ENCODE measurements at places on chromosomes 5 and 9.
A peak's percentile ranks its signal among the peaks of the same experiment; 100 is the strongest.

DNA sequence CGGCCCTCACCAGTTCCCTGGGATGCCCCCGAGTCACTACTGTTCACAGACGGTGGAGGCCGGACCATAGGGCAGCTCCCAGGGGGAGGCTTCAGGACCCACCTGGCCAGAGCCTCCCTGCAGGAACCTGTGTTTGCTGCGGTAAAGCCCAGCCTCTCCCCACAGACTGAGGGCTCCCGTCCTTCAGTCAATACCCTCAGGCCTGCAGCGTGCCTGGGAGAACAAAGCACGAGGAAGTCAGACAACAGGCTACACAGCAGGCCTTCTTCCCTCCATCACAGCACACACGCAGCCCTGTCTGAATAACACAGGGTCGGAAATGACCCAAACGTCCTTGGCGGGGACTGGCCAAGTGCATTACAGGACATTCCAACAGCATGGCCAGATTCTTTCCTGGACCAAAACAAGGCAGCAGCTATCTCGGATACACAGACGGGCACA lies 34.4 kb downstream of the COL23A1 start:
- no peak for DNase-seq

DNA sequence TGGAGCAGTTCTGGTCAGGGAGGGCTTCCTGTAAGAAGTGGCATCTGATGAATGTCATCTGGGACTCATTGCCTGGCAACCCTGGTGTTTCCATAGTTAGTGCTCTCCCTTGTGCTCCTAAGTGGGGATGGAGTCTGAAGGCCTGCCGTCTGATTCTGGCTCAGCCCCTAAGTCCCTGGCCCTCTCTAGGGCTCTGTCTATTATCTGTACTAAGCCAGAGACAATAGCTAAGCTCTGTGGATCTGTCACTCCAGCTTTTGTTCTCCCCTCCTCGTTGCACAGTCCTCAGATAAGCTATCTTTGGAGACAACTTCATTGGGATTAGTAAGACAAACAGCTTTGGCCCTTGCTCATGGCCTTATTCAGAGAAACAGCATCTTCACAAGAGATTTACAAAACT lies 30.6 kb upstream of the TTC1 start:
- DNase-seq: no peak

- DNase-seq: no peak
These were observed 450.4 kb upstream of the NMUR2 start for GRCh38 chr5:152855441-152855840.

DNA sequence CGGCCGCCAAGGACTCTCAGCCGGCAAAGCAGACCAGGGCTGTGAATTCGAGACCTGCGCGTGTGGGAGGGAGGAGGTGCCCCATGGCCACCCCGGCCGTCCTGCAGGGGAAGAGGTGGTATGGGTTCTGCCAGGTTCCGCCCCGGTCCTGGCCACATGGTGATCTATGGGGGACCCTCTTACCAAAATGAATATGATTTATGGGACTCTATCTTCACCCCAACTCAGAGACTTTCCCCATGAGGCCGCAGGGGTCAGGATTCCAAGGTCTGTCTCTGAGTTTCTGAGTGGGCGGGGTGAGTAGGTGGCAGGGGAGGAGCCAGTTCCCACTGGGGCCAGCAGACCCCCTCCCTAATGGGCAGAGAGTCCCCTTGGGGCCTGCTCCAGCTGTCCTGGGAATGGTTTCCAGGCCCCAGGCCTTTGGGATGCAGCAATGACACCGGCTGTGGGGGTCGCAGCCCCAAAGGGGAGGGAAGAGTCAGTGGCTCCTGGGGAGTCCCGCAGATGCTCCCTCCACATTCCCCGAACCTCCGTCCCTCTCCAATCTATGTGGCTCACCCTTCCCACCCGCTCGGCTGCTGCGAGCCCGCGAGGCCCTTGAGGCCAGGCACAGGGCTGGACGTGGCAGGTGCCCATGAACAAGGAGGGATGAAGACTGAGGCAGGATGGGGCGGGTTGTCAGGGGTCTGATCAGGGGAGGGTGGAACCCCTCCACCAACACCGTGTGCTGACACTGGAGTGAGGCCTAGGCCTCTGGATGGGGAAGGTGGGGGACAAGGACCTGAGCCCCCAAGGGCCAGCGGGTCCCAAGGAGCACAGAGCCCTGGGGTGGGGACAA lies 20.1 kb upstream of the NOTCH1 start:
- DNase-seq: no peak

- DNase-seq: no peak
These were observed 4.6 kb downstream of the CCT5 start for GRCh38 chr5:10254686-10255085.

DNA sequence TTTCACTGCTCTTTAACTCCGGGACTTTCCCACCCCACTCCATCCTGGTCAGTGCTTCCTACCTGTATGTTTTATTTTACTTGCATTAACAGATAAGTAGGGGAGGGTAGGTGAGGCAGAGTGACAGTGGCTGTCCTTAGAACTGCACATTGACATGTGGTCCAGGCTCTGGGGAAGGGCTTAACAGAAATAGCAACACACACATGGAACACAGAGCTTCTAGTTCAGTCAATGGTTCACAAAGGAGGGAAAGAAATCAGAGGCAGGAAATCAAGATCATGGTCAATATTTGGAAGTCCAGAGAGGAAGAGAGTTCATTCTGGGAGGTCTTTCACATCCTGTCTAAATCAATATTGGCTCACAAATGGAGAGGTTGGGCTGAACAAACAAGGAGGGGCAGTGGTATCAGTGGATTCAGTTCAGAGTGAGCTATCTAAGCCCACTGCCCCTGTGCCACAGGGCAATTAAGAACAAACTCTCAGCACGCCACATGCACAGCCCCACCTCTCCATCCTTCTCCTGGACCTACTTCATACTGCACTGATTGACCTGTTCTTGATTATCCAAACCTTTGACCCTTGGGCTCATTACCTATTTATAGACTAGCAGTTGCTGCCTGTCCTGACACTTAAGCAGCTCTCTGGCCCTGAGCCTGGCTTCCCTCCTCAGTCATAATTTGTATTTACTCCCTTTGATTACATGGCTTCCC lies 6.2 kb upstream of the VPS13A start:
- peak; percentile 22 for DNase-seq

- DNase-seq: no peak
These were observed 44.6 kb downstream of the FOCAD start for GRCh38 chr9:20728493-20729220.

- no peak for DNase-seq
These were observed 424.2 kb downstream of the TUSC1 start for GRCh38 chr9:25254051-25254450.

GRCh38 chr5:126812199-126812570 lies 35.2 kb downstream of the LMNB1 start:
- no peak for DNase-seq

DNA sequence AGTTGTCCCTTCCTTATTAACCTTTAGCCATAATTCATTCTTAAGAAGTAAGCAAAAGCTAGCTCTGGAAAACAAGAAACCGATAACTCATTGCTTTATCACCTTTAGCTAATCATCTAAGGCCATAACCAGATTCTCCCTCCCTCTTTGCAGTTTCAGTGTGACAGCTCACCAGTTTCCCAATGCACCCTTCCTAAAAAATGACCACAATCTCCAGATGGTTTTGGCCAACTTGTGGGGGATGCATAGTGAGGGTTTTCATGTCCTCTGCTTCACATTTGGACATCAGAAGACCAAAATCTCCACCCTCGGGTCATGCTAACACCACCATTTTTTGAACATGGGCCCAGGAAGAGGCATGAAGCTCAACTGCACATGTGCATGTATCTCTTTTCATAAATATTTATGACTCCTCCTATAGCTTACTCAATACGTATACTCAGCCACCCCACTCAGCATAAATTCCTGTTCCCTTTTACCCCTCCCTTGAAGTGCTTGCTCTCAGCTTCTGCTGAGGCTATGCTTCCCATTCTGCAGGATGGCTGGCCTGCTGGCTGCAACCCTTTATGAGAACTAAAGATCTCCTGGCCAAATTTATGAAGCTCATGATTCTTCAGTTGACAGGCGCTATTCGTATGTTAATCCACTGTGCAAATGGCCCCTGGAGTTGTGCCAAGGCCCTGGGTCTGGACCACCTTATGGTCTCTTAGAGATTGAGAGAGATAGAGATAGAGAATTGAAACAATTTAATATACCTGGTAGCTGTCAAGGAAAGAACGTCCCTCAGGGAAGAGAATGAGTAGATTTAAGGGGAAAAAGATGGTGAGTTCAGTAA lies 14.8 kb downstream of the PPP3R2 start:
- no peak for DNase-seq

DNA sequence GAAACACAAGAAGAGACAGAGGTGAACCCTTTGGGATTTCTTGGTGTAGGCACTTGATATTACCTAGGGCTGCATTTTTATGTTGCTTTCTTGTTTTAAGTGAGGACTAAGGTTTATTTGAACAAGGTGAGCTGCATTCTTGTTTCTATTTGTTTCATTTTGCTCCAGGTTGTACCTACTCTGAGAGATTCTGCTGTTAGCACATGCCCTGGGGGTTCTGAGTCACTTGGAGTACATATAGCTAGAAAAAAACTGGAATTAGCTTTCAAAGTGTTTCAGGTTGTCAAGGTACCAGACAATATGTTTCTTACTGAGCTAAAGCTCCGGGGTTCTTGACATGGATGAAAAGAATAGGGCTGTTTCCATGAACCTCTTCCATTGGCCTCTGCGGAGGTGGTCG lies 299.4 kb downstream of the ICE1 start:
- no peak for DNase-seq

DNA sequence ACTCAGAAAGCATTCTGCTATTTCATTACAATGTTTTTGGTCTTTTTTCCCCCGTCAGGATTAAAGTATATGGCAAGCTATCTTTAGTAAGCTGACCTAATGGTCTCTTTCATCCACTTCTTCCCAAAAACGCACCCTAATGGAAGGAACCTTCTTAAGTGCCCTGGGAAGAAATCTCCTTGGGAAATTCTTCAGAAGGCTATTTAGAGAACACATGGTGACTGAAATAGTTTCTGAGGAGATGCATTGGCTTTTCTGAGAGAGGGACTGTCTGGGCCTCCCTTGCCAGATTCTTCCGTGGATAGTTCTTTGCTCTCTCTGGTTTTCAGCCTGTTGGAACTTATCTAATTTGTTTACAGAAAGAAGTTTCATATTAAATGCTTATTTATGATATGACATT lies 524.1 kb upstream of the MEF2C start:
- no peak for DNase-seq

DNA sequence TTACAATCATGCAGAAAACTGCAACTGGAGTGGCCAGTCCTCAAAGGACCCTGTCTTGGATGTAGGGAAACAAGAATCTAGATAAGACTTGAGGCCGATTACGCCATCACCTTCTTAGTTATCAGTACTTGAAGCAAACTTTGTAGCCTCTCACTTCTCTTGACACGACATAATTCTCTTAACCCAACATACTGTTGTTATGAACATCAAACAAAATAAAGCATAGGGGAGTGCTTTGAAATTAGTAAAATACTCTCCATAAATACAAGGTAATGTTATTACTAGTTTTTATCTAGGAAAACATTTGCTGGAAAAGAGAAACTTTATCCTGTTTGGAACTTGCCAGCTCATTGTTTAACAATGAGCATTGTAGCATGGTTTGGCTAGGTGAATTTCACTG lies 574.9 kb upstream of the DMAC1 start:
- DNase-seq: no peak

- no peak for DNase-seq
These were observed 44.4 kb downstream of the HMGCR start for GRCh38 chr5:75381456-75381855.

GRCh38 chr9:73893230-73893629 lies 603.9 kb upstream of the RORB start:
- DNase-seq: no peak

DNA sequence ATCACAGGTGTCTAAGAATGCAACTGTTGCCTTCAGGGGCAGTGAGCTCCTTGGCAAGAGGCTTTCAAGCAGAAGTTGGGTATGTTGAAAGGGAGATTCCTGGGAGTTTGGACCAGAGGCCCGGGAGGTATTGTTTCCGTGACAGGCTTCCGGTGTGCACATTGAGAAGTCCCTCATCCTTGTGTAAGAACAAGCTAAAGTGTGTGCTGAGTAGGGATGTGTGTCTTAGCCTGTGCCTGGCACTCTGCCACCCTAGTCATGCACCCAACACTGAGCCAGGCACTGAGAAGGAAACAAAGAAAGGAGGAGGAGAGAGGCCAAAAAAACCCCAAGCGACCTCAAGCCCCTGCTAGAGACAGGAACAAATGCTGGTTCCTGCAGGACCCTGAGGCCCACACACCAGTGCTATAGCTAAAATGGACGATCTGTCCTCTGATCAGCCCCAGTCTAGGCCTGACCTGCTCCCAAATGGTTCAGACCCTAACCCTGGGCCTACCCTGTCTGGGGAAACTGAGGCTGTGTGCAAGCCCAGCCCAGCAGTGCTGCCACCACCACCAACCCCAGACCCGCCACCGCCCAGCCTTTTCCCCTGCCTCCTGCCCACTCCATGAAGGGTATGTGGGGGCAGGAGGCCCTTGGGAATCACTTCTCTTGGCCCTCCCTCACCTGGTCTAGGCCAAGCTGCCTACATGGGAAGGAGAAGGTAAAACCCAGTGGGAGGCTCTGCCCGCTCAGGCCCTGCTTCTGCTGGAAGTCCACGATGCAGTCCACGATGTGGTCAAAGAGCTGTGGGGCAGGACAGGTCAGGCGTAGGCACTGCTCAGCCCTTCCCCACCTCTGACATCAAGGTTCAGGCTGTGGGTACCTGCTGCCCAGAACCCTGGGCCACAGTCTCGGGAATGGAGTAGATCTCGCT lies 12.6 kb downstream of the HK3 start:
- DNase-seq: no peak

- no peak for DNase-seq
These were observed 120.1 kb upstream of the SLC28A3 start for GRCh38 chr9:84460695-84461094.

GRCh38 chr5:116559673-116560164 lies 14.9 kb downstream of the SEMA6A start:
- DNase-seq: no peak

DNA sequence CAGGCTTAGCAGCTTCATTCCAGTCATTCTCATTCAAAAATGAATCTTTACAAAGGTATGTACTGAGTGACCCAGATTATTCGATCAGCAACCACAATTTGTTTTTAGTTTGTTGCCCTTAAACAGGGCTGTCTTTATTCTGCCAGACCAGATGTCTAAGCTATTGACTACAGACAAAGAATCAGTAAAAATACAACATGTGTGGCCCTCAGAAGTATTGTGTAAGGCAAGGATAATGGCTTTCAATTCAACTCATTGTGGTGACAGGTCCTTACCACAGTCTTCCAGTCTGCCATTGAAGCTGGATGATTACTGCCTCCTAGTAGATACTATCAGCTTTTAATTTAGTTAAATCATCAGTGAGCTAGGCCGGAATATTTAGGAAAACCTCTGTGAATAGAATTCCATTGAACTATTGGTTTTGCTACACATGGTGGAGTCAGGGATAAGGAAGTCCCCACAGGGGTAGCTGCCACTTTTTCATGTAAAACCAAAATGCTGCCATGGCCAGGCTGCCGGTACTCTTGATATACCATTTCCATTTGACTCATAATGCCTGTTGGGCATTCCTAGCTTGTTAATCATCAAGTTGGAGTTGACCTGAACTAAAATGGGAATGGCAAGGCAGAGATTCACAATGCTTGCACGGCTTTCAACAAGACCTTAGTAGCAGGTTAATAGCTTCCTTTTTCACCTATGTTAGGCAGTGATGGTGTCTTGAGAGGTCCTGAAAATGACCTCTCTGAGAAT lies 175.6 kb downstream of the MEF2C start:
- no peak for DNase-seq

GRCh38 chr9:72648324-72649126 lies 127.1 kb downstream of the TMC1 start:
- DNase-seq: no peak
